ENCODE measurements at places on chromosomes 13 and 19.

DNA sequence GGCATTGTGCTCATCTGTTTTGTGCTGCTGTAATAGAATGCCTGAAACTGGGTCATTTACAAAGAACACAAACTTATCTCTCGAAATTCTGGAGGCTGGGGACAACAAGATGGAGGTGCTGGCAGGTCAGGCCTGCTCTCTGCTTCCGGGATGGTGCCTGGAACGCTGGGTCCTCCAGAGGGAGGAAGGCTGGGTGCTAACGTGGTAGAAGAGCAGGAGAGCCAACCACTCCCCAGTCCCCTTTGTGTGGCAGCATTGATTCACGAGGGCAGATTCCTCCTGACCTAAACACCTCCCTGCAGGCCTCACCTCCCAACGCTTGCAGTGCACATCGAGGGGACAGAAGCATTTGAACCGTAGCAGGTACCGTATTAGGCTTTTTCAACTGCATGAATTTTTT is 34.1 kb upstream of the TFDP1 start:
- DNase-seq: no peak

- no peak for DNase-seq
Observed at GRCh38 chr19:28142258-28142657, 1070.7 kb downstream of the UQCRFS1 start.

- no peak for DNase-seq
Observed at GRCh38 chr13:30194906-30195305, 112.4 kb downstream of the KATNAL1 start.

DNA sequence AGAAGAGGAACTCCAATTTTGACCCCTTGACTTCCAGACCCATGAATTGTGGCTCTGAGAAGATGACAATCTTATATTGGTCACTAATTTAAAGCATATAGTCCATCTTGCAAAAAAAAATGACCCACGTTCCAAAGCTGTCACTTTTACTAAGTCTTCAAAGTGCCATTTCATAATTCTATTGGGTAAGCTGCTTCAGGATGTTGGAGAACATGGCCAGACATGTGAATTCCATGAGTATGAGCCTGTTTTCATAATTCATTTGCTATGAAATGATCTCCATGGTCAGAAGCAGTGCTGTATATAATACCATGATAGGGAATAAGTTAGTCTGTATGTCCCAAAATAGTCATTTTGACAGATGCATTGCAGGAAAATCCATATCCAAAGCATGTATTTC is 1787.3 kb downstream of the SLITRK5 start:
- no peak for DNase-seq

DNA sequence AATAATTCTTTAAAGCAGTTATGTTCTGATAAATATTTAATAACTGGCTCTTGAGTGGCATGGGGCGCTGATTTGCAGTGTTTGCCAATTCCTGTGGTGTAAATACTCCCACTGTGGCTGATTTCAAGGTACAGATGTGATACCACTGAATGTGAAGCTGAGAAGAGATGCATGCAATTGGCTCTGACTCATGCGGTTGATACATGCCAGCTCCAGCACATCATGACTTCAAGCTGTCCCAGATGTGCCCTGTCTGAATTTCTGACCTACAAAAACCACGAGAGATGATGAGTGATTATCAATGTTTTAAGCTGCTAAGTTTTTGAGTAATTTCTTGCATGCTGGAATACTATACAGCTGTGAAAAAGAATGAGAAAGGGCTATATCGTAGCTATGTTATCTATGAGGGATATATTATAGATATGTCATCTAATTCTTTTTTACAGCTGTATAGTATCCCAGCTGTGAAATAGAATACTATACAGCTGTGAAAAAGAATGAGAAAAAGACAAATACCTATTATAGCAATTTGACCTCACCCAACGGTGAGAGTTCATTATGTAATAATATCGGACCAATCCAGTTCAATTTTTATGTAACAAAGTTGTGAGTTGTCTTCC is 7.6 kb upstream of the ACSBG2 start:
- no peak for DNase-seq
